ENCODE measurements at places on chromosomes 2 and 18.

DNA sequence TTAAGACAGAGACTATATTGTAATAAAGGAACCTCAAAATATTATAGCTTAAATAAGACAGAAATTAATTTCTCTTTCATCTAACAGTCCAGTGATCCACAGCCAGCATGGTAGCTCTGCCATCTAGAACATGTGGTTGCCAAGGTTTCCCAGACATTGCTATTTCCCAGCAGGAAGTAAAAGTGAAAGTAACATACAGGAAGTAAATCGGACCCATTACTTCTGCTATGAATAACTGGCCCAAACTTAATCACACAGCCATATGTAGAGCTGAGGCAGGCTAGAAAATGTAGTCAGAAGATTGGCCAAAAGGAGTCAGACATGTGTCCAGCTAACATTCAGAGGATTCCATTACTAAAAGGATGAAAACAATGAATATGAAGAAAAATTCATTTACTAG, 71.0 kb downstream of the NOL4 start:
- DNase-seq: no peak

DNA sequence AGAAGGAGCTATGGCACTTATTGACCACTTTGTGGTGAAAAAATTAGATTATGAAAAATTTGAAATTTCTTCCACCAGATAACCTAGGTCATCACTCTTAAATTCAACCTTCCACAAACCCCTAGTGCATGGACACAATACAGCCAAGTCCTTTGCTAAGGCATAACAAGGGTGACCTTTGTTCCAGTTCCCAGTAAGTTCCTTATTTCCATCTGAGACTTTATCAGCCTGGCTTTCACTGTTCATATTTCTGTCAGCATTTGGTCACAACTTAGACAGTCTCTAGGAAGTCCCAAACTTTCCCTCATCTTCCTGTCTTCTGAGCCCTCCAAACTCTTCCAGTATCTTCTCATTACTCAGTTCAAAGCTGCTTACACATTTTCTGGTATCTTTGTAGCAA, 132.5 kb downstream of the TRABD2A start:
- DNase-seq: no peak

DNA sequence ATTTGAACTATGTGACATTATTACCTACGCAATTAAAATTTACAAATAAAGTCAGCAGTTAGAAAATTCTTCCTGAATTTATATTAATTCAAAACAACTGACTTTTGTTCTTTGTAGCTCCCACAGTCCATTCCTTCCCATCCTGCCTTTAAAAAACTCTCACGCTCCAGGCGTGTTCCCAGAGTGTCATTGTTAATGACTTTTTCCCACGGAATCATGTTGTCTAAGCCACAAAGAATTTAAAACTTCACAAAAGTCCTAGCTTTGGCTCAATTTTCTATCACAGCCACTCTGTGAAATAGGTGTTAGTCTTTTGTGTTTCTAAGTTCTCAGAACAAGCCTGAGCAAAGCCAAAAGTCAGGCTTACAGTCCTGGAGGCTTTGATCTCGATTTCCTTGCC, 26.5 kb downstream of the SLC1A4 start:
- no peak for DNase-seq

GRCh38 chr2:88537640-88538039, 85.1 kb upstream of the FOXI3 start:
- no peak for DNase-seq

- no peak for DNase-seq
These were observed 54.5 kb upstream of the DAPL1 start for GRCh38 chr2:158740621-158741020.

DNA sequence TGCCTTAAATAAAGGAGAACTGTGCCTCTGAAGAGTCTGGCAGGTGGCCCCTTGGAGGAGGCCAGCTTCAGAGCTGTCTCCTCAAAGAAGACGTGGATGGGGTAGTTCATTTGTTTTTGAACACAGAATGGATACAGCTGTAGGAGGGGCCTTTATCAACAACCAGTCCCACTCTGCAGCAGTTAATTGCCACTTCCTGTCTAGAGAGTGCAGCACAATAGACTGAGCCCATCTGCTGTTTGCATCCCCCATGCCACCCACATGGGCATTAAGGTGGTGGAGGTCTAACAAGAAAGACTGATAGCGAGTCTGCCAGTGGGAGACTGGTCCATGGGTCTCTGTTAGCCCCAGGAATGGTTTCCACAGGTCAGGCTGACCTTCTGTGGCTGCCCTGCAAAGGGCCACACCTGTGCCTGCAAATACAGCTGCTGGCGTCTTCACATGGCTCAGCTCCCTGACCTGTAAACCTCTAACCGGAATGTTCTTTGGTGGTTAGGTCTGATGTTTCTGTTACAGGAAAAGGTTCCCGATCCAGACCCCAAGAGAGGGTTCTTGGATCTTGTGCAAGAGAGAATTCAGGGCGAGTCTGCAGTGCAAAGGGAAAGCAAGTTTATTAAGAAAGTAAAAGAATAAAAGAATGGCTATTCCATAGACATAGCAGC, 153.3 kb upstream of the ITGA6 start:
- DNase-seq: no peak

DNA sequence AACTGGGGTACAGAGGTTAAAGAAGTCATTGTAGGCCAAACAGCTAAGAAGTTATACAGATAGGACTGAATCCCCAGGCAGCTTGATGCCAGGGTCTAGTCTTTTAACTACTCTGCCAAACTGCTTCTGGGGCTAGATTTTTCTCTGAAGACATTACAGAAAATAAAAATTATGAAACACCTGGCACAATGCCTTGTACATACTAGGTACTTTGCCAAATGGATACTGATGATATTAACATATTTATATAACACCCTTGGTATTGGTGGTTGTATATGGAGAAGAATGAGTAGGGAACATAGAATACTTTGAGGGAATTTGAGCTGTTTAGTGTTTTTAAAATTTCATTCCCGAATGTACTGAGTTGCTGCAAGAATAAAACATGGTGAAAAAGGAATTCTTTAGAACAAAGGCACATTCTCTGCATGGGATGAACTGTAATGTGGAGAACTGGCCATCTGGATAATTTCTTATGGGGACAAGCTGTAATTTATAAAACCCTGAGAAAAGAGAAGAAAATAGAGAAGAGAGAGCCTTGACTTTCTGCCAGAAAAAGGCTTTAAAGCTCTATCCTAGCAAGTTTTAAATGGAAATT, 210.9 kb upstream of the TMEM200C start:
- DNase-seq: no peak

DNA sequence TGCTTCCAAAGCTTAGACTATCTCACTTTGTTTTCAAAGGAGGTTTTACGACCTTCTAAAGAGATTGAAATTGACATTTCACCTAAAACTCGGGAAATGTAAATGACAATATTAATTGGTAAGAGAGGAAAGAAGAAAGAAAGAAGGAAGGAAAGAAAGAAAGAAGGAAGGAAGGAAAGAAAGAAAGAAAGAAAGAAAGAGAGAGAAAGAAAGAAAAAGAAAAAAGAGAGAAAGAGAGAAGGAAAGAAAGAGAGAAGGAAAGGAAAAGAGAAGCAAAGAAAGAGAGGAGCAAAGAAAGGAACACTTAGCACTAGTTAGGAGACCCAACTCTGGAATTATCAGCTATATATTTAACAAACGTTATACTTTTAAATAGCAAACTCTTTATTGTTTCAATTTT, 3.7 kb downstream of the GKN1 start:
- no peak for DNase-seq

DNA sequence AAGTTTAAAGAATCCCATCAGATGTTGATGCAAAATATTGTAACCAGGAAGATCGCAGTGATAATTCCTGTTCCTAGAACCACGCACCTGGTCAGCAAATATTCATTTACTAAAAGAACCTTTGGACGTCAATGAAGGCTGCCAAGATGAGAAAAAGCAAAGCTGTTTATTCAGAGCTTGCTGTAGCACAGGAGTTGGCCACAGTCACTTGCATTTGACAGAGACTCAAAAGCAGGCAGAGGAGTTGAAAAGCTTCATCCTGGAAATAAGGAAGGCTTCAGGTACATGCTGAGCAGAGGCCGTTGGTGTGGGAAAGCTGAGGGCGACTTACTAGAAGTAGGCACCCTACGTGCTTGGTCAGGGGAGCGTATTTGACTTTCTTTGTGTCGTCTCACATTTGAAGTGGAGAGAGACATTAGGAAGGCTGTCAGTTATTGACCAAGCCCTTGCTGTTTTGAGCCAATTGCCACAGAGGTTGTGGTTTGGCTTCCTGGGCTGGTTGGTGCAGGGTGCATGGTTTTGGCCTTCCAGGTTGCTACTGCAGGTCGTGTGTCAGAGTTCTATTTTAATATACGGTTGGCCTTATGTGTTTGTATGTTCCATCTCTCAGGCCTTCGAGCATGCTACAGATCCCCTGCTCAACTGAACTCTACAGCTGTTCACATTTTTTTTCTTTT, 289.6 kb downstream of the METTL4 start:
- DNase-seq: no peak

DNA sequence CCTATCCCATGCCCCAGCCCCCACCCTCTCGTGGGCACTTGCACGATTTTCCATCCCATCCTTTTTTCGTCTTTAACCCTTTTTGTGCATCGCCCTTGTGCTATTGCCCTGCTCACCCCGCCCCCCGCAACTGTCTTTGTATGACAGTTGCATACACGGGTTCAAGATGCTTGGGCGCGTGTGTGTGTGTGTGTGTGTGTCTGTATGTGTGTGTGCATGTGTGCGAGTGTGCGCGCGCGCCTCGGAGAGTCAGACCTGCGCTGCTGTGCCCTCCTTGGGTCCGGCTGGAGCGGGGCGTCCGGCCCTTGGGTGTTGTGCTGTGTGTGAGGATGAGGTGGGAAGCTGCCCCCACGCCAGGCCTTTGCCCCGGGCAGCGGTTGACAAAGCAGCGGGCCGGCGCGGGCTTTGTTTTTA, 230.7 kb downstream of the HAUS1 start:
- no peak for DNase-seq

- DNase-seq: no peak
These were observed 108.9 kb upstream of the LGALSL start for GRCh38 chr2:64344999-64345576.

GRCh38 chr2:205947621-205948495, 138.1 kb downstream of the INO80D start:
- peak; percentile 21 for DNase-seq

- DNase-seq: no peak
These were observed 100.8 kb downstream of the GALNT1 start for GRCh38 chr18:35682281-35682867.

DNA sequence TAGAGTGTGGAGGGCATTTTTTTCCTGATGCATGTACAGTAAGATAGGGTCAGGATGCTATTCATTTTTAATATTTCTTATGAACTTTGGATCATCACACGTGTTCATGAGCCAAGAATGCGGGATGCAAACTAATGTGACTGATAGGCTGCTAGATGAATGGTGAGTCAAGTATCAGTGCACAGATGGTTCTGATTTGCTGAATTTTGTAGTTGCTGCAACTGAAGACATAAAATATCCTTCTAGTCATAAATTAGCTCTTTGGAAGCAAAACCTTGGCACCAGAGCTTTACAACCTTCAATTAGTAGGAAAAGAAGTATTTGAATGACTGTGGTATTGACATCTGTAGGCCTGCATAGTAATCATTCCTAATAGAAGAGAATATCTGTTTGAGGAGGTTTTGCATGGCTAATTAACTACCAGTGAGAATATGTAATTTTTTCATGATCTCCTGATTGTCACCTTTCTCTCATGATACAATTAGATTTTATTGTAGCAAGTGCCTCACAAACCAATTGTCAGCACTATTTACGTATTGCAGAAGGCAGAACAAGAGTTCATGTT, 94.0 kb downstream of the VRK2 start:
- DNase-seq: no peak

DNA sequence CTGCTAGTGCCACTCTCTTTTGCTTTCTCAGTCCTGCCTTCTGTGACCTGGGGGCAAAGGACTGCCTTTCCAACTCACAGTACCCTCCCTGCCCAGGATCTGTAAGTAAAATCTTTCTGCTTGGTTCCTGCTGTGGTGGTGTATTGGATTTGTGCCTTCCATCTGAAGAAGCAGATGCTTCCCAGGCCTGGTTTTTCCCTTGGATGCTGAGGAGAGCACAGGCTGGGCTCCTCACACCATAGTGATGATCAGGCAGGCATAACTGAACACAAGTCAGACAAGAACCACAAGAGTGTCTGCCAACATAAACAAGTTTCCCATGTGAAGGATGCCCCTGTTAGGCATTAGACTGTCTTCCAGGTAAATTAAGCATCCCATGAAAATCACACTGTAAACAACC, 121.3 kb upstream of the NRXN1 start:
- DNase-seq: no peak

GRCh38 chr18:79868168-79868784, 70.5 kb downstream of the KCNG2 start:
- no peak for DNase-seq

GRCh38 chr2:62045017-62045543, 139.6 kb downstream of the COMMD1 start:
- no peak for DNase-seq

DNA sequence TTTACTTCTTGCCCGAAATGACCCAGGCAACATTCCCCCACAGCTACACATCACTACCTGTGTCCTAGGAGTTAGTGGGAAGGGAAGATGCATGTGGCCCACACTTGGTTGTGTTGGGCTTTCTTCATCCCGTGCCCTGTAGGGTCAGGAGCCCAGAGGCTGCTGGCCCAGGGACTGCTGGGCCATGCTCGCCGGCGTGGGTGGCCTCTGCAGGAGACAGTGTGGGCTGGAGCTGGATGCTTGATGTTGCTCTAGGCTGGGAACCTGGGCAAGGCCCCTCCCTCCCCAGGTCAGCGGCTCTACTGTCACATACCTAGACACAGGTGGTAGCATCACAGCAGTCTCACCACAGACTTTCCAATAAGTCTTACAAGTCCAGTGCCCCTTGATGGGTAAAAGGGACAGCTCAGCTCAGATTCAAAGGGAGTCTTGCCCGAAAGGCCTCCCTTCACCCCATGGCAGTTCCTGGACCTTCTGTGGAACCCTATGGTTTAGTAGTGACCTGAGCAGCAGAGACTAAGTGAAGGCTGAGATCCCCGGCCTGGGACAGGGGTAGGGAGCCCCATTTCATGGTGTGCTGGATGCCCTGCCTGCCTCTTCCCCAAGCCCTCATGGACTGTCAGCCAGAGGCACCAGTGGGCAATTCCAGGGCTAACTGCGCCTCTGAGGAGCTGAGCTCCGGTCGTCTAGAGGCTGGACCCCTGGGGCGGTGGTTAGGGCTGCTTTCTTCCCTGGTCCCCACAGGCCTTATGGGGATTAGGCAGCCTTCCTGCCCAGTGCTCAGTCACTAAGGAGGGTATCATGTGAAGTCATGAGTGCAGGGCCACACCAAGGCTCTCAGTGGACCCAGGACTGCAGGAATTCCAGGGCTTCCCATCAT, 45.4 kb upstream of the FAHD2A start:
- DNase-seq: no peak

DNA sequence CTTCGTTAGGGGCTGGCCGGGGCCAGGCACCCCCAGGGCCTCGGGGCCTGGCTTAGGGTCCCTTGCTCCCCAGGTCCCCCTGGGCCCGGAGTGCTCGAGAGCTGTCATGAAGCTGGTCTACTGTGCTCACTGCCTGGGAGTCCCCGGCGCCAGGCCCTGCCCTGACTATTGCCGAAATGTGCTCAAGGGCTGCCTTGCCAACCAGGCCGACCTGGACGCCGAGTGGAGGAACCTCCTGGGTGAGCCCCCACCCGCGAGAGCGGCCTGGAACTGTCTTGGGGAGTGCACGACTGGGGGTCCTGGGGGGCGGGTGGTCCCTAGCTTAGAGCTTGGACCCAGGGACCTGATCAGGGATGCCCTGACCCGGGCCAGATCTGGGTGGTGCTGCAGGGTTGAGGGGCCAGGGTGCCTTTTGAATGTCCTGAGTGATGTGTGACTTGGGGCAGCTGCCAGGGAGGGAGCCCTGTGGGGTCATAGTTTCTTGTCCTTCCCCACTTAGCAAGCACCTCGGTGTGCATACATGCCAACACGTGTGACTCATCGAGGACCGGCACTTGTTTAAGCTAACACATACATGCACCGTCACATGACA, 27.9 kb downstream of the GPC1 start:
- DNase-seq: no peak
